ENCODE measurements at places on chromosomes 12 and 14.

DNA sequence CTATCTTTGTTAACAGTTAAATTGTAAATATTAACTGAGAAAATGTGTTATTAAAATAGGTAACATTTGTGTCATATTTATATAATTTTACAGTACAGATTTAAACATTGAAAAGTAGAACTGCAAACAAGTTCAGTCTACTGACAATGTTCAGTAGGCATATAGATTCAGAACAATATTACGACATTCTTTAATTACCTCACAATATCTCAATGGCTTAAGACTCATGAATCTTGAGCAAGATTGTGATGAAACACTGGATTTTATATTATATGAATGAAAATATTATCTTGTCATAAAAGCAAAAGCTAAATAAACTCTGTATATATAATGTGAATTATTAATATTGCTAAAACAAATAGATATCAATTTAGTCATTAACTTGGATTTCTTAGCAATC, 194.9 kb downstream of the ADAMTS20 start:
- DNase-seq: no peak

DNA sequence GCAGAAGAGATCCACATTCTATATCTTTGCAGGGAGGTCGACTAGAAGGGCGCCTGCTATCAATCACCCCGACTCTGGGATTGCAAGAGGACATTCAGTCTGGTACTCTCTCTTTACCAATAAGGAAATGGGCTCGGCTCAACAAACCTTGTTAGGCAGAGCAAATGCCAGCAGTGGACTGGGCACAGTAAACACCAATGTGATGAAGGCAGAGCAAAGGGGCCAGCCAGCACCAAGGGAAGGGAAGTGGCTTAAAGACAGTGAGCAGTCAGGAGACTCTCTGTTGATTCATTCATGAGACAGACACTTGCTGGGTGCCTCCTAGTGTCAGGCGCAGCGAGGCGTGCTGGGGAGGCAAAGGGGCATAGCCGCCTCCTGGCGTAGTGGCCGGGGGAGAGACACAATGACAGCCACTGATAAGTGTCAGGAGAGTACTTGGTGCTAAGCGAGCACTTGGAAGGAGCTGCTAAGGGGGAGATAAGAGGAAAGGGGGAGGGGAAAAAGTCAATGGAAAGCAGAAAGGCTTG, 34.1 kb downstream of the TMCC3 start:
- DNase-seq: no peak

- no peak for DNase-seq
Observed at GRCh38 chr12:111034886-111035577, 114.7 kb upstream of the MYL2 start.

- no peak for DNase-seq
Observed at GRCh38 chr14:52538623-52539022, 13.7 kb downstream of the TXNDC16 start.
